ENCODE measurements at places on chromosomes 3 and 15. TPM values are rescaled to one million over a fixed set of nuclear protein-coding genes. Genes with fewer than 3 reads are reported as not detected.
A peak's percentile ranks its signal among the peaks of the same experiment; 100 is the strongest.

GRCh38 chr3:102480139-102480538 lies 45.3 kb downstream of the ZPLD1 start:
- DNase-seq: peak; percentile 15

Gene ACKR2
- total RNA-seq: 2.2 TPM

- no peak for DNase-seq
Observed at GRCh38 chr3:14389166-14389606, 13.2 kb upstream of the SLC6A6 start.

Gene GNAI2
- total RNA-seq: 120 TPM

GRCh38 chr3:143433787-143434378 lies 314.3 kb downstream of the CHST2 start:
- DNase-seq: no peak

Gene PTPRG
- 78.2 TPM for total RNA-seq

Gene SPATA12
- not detected for total RNA-seq

- DNase-seq: no peak
Observed at GRCh38 chr15:70164156-70164900, 66.6 kb upstream of the TLE3 start.

DNA sequence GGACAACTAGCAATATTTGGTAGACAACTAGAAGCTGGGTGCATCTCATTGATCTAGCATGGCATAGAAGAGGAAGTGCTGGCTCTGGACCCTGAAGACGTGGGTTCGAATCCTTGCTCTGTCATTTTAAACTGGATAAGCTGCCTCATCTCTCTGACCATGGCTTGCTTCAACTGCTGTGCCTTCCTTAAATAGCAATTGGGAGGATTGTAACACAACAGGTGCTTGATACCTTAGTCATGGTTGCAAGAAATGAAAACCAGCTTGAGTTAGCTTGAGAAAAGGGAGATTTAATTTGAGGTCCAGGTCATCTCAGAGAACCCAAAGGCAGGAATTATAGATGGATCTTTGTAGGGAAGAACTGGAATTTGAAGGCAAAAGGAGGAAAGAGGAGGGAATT lies 14.8 kb upstream of the RGMA start:
- no peak for DNase-seq

Gene IQCF5
- total RNA-seq: not detected

DNA sequence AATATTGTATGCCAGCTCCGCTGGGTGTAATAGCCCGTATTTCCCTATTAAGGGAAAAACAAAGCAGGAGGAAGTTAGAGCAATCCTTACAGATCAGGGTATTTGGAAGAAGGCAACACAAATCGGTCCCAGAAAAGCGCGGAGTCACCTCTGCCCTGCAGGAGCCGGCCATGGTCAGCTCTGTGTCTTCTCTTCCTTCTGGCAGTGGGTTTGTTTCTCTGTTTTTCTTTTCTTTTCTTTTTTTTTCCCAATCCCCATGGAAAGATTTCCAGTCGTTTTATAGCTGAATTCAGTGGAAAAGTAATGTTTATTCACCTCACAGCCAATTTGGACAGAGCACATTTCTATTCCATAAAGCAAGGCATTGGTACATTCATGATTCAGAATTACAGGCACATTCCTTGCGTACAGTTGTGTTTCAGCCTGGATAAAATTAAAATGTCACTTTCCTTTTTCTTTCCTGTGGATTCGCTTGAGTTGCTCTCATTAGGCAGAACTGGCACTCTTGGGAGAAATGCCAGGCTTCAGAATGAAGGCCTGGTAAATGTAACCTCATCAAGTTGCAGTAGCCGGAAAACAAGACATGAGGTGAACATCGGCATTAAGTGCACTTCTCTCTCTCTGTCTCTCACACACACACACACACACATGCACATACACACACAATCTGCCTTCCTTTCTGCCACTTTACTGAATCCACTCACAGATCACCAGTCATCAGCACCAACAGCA lies 204.5 kb upstream of the UBE2E1 start:
- peak; percentile 59 for DNase-seq

GRCh38 chr3:48899273-48899672 lies 591 bp upstream of the SLC25A20 start:
- DNase-seq: no peak

DNA sequence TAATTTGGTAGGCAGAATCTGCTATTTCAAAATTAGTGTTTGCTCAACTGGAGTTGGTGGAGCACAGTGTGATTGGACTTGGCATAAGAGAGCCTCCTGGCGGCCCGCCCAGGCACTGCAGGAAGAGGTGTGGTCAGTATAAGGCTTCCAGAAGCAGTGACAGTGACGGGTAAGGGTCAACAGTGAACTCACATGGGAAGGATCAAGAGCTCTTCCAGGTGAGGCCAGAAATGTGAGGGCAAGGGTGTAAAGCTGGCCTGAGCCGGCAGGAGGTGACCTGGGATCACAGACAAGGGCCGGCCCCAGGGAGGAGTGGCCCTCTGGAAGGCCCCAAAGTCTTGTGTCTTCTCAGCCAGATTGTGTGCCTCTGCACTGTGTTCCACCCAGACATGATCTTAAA lies 93.2 kb upstream of the RNF7 start:
- peak; percentile 37 for DNase-seq

Gene LSAMP
- 7.7 TPM for total RNA-seq

- DNase-seq: no peak
Observed at GRCh38 chr15:70492240-70493177, 270.8 kb downstream of the UACA start.

Gene GUCA1C
- total RNA-seq: not detected

- no peak for DNase-seq
Observed at GRCh38 chr15:90015749-90016148, 14.6 kb downstream of the ZNF710 start.

- DNase-seq: no peak
Observed at GRCh38 chr3:59496250-59496649, 446.4 kb upstream of the CFAP20DC start.

Measured in tongue (tissue), 3 donors.